AG08395 (cell line): ENCODE measurements at places on chromosomes 11 and 22.

GRCh38 chr22:19686946-19687345, 27.4 kb upstream of the SEPTIN5 start:
- no peak for DNase-seq

DNA sequence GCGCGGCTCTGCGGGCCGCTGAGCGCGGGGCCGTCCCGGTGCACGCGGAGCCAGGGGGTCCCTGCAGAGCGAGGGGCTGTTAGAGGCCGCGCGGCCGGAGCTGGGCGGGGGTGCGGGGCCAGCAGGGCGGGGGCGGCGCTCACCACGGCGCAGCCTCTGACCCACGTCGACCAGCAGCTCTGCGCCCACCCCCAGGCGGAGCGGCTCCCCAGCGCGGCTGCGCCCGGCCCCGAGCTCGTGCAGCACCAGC, 385 bp upstream of the SCO2 start:
- no peak for DNase-seq

- DNase-seq, result no peak
Measured at GRCh38 chr11:908273-908672, 2.3 kb downstream of the CHID1 start.

- peak; percentile 83 for DNase-seq
Measured at GRCh38 chr11:16881074-16881709, 133.0 kb downstream of the PLEKHA7 start.

DNA sequence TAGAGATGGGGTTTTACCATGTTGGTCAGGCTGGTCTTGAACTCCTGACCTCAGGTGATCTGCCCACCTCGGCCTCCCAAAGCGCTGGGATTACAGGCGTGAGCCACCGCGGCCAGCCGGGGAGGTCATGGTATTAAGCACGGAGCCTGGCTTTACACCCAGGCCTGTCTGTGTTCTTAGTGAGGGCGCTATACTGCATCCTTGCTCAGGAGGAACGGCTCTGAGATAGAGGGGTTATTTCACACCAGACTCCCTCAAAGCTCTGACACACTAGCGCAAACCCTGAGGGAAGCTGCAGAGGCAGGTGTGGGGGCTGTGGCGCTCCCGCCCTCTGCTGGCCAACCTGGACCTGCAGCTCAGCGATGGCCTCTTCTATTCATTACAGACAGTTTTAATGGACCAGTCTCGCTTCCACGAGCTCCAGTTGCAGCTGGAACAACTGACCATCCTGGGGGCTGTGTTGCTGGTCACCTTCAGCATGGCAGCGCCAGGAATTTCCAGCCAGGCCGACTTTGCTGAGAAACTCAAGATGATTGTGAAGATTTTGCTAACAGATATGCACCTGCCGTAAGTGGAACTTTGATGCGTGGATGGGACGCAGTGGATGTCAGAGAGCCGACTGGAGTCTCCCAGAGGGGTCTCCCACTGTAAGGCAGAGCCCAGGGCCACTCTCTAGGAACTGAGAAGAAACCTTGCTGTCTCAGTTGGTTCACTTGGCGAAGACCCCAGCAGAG, 26.2 kb downstream of the TCP11L1 start:
- peak; percentile 68 for DNase-seq

- DNase-seq, result no peak
Measured at GRCh38 chr22:27874185-27874584, 44.9 kb downstream of the PITPNB start.

DNA sequence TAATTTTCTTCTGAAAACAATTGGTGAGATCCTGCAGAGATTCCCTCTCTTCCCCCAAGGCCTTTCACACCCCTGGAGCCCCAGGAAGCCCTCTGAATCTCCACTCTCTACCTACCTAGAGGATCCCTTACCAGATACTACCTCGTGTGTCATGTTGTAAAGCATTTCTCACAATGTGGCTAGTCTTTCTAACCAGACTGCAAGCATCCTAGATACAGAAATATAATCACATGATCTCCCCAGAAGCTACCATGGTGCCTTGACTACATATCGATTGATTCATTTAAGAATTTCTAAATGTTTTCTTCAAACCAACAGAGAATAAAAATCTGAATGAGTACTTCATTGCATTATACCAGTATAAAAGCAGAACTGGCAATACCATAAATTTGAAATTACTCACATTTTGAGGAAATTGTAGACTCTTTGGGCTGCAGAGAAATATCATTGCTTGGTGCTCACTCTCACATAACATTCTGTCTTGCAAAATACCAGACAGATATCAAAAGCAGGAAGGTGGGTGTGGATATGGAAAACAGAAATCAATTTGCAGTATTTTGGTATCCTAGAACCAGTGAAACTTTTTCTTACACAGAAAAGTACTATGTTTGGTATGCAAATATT, 113.5 kb downstream of the MAML2 start:
- no peak for DNase-seq

DNA sequence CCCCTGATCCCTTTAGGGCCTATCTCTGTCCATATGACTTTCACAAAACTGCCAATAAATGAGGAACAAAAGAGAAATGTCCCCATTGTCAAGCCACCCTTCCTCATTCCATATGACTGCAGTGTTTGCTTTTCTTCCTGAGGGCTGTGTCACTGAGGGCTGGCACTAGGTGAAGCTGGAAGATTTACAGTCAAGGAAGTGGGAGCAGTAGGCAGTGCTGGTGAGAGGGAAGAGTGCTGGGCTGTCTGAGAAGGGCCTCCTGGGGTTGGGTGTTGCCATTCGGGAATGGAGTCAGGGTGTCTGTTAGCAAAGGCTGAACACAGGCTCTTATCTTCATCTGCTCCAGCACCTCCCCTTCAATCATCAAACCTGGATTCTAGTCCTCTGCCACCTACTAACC, 30.9 kb downstream of the INSC start:
- no peak for DNase-seq

DNA sequence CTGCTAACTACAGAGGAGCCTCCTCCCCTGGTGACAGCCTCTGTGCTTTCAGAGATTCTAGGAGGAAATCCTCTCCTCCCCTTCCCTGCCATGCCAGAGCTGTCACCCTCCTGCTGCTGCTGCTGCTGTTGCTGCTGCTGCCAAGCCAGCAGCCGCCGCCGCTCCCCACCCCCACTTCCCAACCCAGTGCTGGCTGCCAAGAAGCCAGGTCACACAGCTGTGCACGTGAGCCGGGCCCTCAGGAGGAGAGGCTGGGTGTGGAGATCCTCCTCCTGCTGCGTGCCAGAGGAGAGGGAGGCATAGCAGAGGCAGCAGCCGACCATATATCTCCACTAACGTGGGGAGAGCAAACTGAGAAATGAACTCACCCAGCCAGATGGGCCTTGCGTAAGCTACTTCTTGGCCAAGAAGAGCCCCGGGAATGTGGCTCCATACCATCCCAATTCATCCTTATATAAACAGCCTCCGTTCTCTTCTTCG, 12.4 kb downstream of the CRY2 start:
- peak; percentile 98 for DNase-seq

DNA sequence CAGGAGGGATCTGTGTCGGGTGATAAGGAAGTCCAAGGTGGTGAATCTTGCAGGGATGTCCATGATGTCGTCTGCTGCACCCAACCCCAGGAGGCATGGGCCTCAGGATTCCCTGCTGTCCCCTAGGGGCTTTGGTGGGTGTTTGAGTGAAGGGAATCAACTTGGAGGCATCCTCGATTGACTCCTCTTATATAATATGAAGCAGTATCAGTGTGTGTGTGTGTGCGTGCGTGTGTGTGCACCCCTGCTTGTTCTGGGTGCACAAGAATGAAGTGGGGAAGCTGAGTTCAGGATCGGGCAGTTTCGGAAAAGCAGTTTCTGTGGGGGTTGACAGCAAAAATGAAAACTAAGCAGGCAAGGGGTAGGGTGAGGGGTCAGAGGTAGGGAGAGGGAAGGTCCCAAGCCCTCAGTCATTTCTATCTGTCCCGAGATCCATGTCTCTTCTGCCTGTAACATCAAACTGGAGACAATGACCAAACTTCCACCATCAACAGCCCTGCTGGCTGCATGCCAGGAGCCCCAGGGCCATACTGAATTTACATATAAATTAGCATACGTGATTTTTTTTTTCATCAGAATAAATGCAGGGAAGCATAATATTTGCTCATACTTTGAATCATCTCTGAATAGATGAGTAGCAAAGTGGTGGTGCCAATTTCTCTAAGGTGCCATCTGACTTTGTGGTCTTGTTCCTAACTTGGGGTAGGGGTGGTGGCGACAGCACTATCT, 2.0 kb downstream of the NTM start:
- DNase-seq, result no peak

DNA sequence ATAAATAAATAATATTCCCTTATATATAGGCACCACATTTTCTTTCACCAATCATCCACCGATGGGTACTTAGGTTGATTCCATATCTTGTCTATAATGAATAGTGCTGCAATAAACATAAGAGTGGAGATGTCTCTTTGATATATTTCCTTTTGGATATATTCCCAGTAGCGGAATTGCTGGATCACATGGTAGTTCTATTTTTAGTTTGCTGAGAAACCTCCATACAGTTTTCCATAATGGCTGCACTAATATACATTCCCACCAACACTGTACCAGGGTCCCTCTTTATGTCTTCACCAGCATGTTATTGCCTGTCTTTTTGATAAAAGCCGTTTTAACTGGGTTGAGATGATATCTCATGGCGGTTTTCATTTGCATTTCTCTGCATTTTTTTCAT, 23.6 kb downstream of the PAMR1 start:
- DNase-seq, result no peak

- no peak for DNase-seq
Measured at GRCh38 chr22:23057331-23057730, 13.0 kb upstream of the GNAZ start.

DNA sequence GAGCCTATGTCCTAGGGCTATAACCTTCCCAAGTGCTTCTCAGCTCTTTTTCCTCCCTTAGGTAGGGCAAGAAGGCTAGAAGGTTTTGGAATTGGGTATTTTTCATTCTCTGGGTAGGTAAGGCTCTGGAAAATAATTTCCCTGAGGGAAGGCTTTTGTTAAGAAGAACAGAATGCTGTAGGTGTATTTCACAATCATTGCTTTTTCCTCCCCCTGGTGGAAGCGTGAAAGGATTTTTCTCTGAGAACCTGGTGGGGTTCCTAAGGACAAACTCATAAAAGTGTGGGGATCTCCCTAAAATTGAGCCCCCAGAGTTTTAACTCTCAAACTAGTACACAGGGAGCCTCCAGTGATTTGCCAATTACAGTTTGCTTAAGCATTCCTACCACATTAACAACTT, 41.1 kb upstream of the NARS2 start:
- DNase-seq, result no peak

DNA sequence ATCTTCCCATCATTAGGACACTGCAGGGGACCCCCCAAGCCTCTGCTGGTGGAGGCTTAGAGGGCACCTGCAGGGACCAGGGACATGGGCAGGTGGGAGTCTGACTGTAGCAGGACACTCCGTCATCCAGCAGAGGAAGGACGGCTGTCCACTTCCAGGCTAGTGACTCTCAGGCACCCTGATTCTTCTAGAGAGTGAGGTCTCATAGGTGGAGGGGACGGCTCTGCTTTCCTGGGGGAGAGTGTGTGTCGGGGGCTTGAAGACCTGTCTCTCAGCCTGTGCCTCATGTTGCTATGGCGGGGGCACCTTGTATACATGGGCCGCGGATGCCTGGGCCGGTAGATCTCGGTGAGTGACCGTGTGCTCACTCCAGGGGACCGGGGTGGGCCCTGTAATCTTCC, 1116.6 kb downstream of the BRD1 start:
- DNase-seq, result no peak

DNA sequence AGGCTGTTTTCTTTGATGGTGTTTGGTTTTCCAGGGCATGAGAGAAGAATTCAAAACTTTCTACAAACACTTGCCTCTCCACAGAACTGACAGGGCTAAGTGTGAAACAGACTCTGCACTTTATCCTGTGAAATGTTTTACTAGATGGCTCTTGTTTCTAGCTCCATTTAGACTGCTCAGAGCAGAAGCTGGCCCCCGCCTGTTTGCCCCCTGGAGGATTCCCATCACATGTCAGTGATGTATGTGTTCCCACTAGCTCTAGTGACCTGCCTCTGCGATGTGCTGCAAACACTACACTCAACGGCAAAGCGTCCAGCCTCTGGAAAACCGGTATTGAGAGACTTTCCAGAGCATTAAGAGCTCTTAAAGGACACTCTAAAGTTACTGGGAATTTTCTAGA, 41.4 kb upstream of the PCF11 start:
- DNase-seq, result no peak

DNA sequence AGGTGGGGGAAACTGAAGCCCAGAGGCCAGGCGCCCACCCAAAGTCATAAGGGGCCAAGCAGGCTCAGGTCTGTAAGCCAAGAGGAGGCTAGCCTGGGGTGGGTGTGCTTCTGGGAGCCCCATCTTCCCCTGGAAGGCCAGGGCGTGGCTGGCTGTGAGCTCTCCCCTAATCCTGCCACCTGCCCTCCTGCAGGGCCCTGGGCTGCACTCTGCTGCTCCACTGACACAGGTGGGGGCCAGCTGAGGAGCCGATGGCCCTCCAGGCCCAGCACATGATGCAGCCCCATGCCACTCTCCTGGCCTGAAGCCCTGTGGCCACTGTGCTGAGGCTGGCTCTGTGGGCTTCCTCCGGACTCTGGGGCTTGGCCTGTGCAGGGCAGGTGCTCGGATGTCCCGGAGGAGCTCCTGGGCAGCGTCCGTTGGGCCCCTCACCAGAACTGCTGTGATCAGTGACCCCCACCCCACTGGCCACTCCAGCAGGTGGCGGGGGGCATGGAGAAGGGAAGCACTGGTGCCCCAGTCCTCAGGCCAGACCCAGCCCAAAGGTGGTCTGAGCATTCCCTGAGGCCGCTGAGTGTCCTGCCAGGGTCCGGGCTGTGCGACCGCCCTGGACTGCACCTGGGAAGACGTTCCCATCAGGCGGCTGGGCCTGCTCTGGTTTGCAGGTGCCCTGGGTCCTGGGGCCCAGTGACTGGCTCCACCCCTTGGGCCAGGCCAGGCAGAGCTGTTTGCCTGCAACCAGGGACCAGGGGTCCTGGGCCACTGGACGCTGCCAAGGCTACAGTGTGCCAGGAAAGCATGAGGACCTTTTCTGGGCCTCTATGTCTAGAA, 8.5 kb downstream of the PIM3 start:
- no peak for DNase-seq

DNA sequence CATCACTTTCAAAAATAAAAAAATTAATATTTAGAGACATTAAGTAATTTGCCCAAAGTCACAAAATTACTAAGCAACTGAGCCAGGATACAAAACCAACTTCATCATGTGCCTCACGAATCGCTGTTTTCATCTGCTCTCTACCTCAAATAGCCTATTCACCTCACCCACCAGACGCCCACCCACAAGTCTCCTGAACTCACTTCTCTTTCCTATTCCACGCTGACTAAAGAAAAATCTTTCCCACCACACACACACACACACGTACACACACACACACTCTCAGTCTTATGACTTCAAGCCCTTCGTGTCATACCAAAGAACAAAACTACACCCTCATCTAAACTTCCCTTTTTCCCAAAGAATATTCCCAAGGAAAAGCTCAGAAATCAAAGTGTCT, 2.2 kb downstream of the OR8B12 start:
- no peak for DNase-seq

DNA sequence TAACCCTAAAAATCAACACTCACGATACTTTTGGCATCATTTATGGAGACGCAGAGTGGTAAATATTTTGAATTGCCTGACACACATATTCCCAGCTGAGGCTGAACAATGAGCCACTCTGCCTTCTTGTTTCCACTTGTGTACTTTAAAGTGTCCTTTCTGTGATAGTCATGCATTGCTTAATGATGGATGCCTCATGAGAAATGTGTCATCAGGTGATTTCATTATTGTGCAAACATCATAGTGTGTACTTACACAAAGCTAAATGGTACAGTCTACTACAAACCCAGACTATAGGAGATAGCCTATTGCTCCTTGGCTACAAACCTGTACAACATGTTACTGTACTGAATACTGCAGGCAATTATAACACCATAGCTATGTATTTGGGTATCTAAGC, 44.2 kb downstream of the MRE11 start:
- peak; percentile 3 for DNase-seq

GRCh38 chr11:22456993-22457762, 119.0 kb downstream of the SLC17A6 start:
- DNase-seq, result no peak
